T47D (cell line): ENCODE measurements at places on chromosomes 5 and 9.

GRCh38 chr5:139949710-139950109 lies 93.4 kb downstream of the NRG2 start:
- peak; percentile 77 for DNase-seq

DNA sequence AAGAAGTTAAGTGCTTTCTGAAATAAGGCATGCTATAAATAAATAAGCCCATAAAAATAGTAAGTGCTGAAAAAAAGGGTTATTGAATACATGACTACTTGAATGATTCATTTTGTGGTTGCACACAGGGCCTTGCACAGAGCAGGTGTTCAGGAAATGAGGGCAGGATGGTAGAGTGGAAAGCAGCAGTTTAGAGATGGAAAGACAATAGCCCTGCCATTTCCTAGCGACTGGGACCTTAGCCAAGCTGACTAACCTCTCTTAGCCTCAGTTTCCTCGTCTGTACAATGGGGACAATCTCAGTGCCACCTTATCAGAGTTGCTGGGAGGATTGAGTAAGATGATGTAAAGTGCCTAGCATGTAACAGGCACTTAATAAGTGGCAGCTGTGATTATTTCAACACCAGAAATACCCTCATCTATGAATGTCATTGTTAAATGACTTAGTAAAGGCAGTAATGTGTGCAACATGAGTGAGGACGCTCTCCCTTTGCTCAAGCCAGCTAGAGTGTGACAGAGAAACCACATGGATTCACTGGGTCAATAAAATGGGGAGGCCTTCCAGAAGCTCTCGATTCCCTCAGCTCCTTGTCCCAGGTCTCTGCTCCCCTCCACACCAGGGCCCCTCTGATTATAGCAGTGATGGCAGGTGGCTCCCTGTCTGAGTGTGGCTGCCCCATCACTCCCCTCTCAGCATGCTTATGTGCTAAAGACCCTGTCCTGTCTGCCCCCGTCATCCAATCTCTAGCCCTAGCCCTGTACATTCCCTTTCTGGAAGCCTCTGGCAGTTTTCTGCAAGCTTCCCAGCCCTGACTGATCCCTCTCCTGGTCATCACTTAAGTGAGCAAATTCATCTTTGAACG lies 16.0 kb upstream of the PHF19 start:
- DNase-seq: no peak

DNA sequence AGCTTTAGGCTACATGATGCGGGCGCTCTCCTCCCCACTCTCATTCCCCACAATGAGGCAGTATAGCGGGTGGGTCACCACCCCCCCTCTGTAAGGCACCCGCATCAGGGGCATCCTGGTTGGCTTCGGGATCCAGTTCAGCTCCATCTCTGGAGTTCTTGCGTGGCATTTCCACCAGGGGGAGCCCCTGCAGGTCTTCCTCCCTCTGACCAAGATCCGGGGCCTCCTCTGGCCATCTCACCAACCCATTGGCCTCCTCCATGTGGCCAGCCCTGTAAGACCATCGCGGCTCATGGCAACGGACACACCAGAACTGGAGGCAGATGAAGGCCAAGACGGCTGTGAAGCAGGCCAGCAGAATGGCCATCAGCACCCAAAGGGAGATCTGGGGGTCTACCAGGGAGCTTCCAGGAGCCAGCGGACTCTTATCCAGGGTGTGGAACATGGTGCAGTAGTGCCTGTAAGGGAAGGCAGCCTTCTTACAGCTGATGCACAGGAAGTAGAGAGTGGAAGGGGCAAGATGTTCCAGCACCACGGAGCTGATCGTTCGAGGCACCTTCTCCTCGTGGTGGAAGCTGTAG lies 77.0 kb downstream of the CYFIP2 start:
- peak; percentile 68 for DNase-seq

GRCh38 chr5:133938929-133939328 lies 29.5 kb downstream of the C5orf15 start:
- DNase-seq: no peak

- no peak for DNase-seq
Observed at GRCh38 chr5:173114536-173114935, 29.8 kb upstream of the BNIP1 start.
